Cardiac atrium fibroblast (primary cell): ENCODE measurements at places on chromosomes 5 and 9. TPM values are rescaled to one million over a fixed set of nuclear protein-coding genes. Genes with fewer than 3 reads are reported as not detected.

SLC6A3 gene
- not detected in 2 replicates for total RNA-seq

GARNL3 gene
- total RNA-seq: 0.81 and 3.2 TPM in 2 replicates

FOXD4L5 gene
- total RNA-seq: not detected in 2 replicates

ZNF483 gene
- total RNA-seq: under 0.01 and 0.18 TPM in 2 replicates

PCA3 gene
- not detected in 2 replicates for total RNA-seq

OCLN gene
- total RNA-seq: under 0.01 TPM in 2 replicates

FOXI1 gene
- not detected in 2 replicates for total RNA-seq

SHOC1 gene
- total RNA-seq: not detected in 2 replicates

GABRB2 gene
- under 0.01 TPM in 1 of 2 replicates, not detected in the other for total RNA-seq

SLC6A19 gene
- total RNA-seq: not detected in 2 replicates

FXN gene
- total RNA-seq: 7.3 and 15.5 TPM in 2 replicates

MYOZ3 gene
- 0.54 TPM in 1 of 2 replicates, not detected in the other for total RNA-seq

FOXD4L4 gene
- 0.97 TPM in 1 of 2 replicates, not detected in the other for total RNA-seq

PRLR gene
- 0.81 TPM in 1 of 2 replicates, not detected in the other for total RNA-seq

PCDHA12 gene
- total RNA-seq: under 0.01 and 0.16 TPM in 2 replicates

TSSK1B gene
- total RNA-seq: 0.97 TPM in 1 of 2 replicates, not detected in the other

IFNA13 gene
- not detected in 2 replicates for total RNA-seq

CER1 gene
- total RNA-seq: not detected in 2 replicates

PCDH12 gene
- total RNA-seq: 4.3 and 9.2 TPM in 2 replicates

ADAMTS12 gene
- 39.0 and 57.8 TPM in 2 replicates for total RNA-seq

DNM1 gene
- total RNA-seq: 0.49 and 0.54 TPM in 2 replicates

SHISAL2B gene
- not detected in 2 replicates for total RNA-seq

NPR3 gene
- 21.8 and 35.8 TPM in 2 replicates for total RNA-seq

ORM1 gene
- total RNA-seq: not detected in 2 replicates

ZCCHC10 gene
- total RNA-seq: 4.2 and 12.5 TPM in 2 replicates

F2RL2 gene
- total RNA-seq: 2.9 and 7.5 TPM in 2 replicates

FOXD4L3 gene
- not detected in 2 replicates for total RNA-seq

PCDHB3 gene
- total RNA-seq: 0.16 TPM in 1 of 2 replicates, not detected in the other

ERCC8 gene
- 10.5 and 12.8 TPM in 2 replicates for total RNA-seq

SLC34A3 gene
- not detected in 2 replicates for total RNA-seq

BARHL1 gene
- not detected in 2 replicates for total RNA-seq

SLC27A6 gene
- total RNA-seq: not detected in 2 replicates

ANXA1 gene
- 440 and 441 TPM in 2 replicates for total RNA-seq

BTNL3 gene
- not detected in 2 replicates for total RNA-seq

ANKRD31 gene
- total RNA-seq: 0.54 TPM in 1 of 2 replicates, not detected in the other

SCAI gene
- total RNA-seq: 1.4 and 1.5 TPM in 2 replicates

ENHO gene
- 1.6 TPM in 1 of 2 replicates, not detected in the other for total RNA-seq

CATSPER3 gene
- total RNA-seq: not detected in 2 replicates

PCDHB4 gene
- total RNA-seq: 0.18 and 0.97 TPM in 2 replicates

CCDC183 gene
- total RNA-seq: 0.18 and 1.6 TPM in 2 replicates
